Lower leg skin (tissue), 4 donors: ENCODE measurements at places on chromosomes 1 and 21.

DNA sequence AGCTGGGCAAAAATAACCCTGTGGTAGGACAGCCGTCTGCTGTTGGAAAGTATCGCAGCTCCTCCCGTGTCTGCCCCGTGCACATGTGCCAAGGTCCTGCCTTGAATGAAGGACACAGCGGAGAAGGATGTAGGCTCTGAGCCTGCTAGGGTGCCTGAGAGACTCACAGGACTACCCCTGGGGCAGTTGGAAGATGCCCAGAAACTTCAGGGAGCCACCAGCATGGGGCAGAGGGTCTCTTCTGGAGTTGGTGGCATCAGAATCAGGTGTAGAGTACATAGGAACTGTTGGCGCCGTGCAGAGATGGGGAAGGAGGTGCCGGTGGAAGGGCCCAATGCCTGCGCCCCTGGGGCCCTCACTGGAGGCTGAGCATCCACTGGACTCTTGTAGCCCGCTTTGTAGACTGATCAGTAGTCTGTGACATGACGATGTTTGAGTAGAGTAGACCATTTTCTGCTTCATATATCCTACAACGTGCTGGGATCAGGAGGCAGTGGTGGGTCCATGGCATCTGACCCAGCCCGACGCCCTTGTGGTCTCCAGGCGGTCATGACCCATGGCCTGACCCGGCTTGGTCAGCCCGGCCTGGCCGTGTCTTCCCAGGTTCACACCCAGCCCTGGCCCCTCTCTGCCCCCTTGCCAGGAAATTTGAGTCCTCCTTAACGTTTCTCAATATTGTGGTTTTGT lies 5.3 kb upstream of the C1orf174 start:
- no peak for DNase-seq

DNA sequence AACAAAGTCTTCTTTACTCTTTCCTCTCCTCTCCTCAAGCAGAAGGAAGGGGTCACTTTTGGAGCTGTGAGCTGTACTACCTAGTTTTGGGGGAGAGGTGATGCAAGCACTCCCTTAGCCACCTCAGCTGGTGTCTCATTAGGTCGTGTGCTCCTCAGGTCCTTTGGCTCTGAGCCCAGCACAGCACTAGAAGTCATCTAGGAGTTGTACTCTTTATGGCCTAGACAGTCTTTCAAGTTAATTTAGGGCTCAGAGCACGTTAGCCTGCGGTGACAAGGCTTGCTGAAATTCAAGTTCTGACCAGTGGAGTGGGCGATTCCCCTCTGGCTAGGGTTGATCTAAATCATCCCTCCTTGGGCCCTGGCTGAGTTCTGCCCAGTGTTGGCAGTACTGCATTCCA lies 48.0 kb upstream of the WDR26 start:
- no peak for DNase-seq

DNA sequence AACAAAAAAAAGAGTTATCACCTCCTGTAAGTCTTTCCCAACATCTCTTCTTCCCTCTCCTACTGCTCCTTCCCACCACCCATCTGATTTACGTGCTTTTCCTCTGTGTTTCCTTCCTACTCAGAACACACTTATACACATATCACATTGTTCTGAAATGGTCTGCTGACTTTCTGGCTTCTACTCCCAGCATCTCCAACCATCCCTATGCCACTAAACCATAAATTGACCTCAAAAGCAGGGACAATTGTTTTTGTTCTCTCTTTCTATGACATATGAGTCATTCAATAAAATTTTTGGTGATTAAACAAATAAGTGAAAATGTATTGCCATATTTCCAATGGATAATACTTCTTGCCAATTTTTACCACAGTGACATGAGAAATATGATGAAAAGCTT lies 8.2 kb downstream of the GOLPH3L start:
- DNase-seq = no peak

DNA sequence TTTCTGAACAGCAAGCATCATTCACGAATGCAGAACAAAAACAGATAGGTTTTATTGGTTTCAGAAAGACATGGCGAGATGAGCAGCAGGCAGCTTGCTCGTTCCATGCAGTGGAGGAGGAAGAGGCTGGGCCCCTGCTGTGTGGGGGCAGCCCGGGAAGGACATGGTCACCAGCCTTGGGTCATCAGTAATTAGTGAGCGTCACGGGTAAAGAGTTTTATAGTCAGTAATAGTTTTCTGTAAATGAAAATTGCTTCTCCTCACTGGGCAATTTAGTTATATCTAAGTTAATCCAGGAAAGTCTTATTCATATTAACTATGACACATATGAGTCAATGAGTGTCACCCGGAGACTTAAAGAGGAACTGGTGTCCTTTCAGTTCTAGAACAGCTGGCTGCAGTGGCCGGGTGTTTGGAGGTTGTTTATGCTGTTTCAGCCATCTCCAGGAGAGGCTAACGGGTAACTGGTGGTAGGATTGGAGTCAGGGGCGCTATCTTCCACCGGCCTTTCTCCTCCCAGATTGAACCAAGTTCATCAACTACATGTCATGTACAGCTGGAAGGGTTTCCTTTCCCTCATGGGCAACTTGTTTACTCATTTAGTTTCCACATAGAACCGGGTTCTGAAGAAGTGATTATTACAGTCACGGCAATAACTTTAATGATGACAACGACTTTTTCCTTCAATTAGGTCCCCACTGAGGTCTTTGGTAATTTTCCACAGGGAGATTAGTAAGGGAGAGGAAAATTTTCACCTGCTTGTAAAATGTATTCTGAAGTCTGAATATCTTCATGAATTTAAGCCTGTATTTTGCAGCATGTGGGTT lies 34.6 kb upstream of the SLC45A1 start:
- no peak for DNase-seq

GRCh38 chr1:62998845-62999649 lies 215.1 kb downstream of the ATG4C start:
- no peak for DNase-seq

- DNase-seq = no peak
Measured at GRCh38 chr1:14120895-14121294, 420.9 kb downstream of the PRDM2 start.

DNA sequence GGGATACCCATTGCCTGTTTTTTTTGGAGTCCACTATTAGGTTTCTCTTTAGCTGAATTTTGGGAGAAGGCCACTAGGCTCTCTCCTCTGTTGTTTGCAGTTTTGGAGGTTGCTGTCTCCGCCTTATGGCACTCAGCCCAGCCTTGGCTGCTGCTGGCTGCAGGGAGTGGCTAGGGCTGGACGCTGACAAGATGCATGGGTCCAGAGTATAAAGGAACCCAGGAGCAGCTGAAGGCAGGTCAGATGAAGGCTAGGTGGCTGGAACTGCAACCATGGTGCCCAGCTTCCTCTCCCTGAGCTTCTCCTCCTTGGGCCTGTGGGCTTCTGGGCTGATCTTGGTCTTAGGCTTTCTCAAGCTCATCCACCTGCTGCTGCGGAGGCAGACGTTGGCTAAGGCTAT lies at the start of gene CYP4B1:
TSS of gene CYP4B1 (plus strand) at position 237 of the 400 bp plus-strand sequence. CDS start at position 273, 36 bp downstream.
- peak; percentile 81 for DNase-seq

GRCh38 chr1:66282343-66282852 lies 251.6 kb upstream of the SGIP1 start:
- no peak for DNase-seq

DNA sequence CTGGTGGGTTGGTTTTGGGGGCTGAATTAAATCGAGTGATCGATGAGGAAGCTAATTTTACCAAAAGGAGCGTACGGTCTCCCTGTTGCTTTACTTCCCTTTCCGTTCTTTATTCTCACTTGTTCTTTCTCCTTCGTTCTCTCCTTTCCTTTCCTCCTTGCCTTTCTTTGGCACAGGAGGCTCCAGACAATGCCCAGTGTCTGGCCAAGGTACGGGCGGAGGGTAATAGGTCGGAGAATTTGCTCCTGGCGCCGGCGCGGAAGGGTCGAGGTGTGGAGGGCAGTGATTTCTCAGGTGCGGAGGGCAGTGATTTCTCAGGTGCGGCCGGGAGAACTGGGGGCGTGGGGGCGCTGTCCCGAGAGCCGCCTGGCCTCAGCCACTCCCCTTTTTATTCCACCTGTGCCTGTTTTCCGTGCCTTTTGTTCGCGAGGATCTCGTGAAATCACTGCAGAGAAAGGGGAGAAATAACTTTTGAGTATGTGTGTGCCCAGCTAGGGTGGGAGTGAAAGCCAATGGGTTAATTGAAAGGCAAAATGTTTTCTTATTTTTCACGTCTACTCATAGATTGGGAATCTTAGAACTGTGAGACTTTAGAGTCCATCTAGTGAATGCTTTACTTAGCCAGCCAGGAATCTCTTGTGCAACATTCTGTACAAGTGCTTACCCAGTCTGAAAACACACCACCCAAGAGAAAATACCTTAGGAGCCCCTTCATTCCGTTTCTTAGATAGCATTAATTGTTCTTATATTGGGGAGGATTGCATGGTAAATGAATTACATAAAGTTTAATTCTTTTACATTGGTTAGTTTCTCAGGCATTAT lies 1.3 kb downstream of the FNBP1L start:
- no peak for DNase-seq

DNA sequence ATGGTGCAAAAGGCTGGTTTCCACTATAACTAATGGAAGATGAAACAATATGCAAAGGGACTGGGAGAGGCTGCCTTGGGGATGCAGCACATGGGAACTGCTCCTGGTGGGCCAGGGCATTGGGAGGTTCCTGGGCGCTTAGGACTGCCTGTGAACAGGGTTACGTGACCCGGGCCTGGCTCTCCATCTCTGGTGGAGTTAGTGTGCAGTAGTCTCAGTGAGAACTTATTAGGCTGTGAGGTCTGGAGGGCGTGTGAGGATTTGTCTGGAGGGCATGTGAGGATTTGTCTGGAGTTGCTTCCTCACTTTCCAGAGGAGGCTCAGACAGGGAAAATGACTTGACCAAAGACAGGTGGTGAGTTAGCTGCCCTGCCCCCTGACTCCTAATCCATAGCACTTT lies 1.5 kb upstream of the ETV3L start:
- no peak for DNase-seq

DNA sequence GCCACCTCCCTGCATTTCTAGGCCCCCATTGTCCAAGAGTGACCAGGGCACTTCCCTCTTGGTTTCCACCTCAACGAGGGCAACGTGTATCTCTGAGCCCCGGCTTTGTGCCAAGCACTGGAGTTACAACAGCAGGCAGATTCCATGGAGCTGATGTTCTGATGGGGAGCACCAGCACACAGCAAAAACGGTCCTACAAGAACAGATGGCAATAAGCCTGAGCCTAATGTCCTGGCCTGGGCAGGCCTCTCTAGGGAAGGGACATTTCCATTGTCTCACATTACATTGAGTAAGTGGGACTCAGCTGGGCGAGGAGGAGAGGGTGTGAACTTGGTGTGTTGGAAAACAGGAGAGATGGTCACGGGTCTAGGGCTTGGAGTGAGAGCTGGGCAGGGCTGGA lies 27.2 kb upstream of the NPPB start:
- DNase-seq = peak; percentile 34

GRCh38 chr1:179121159-179121938 lies 39.5 kb downstream of the TOR3A start:
- no peak for DNase-seq

GRCh38 chr1:214259353-214259977 lies 21.5 kb upstream of the SMYD2 start:
- no peak for DNase-seq

- no peak for DNase-seq
Measured at GRCh38 chr1:4726620-4727341, 72.4 kb downstream of the AJAP1 start.

DNA sequence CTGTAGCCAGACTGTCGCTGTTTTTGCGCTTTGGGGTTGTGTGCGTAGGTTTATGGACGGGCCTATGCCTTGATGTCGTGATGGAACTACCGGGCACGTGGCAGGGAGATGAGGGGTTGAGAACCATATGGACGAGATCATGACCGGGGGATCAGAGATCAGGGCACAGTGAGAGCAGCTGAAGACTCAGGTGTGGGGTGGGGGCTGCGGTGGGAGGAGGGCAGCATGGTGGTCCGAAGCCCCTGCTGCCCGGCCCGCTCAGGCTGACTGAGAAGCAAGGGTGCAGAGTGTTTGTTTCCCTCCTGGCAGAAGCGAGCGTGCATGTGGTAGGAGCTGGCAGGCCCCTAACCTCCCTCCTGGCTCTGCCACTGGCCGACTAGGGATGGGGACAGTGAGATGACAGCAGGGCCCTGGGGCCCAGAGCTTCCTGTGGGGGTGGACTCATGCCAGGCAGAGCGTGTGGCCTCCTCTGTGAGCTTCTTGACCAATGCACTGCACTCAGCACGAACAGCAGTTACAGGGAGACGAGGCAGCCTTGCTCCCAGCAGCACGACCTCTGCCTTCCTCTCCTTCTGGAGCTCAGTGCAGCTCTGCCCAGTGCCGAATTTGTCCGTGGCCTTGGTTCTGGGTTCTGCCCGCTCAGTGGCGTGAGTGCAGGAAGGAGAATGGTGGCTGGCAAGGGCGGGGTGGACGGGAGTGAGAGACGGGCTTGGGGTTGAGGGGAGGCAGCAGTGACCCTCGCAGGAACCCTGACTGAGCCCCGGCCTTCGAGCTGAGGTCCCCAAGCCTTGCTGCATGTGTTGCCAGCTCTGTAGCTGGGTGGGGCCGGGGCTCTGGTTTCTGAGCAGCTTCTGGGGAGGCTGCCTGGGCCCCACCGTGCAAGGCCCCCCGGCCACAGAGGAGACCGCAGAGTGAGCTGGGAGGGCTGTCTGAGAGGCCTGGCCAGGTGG lies 22.2 kb upstream of the LRRC3 start:
- peak; percentile 80 for DNase-seq

DNA sequence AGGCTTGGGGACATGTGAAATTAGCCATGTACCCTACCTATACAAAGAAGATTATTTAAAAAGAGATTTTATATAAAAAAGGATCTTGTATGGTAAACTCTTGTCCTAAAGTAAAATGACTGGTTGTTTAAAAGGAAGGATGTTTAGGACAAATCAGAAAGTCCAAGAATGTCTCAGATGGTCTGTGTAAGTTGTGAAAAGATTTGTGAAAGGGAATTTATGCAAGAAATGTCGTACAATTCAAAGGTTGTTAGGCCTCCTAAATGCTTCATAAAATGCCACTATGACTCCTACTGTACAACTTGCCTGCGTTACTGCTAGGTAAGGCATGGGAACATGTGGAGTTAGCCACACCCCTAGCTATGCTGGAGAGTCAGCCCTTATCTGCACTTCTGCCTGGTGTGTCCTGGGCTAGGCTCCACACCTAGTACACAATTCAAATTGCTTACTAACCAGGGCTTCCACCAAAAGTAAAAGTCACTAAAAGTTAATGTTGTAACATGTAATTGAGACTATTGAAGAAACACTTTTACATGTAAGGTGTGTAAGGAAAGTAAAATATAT lies 19.7 kb downstream of the PRDX6 start:
- no peak for DNase-seq

- DNase-seq = no peak
Measured at GRCh38 chr1:10986525-10986890, 25.9 kb upstream of the TARDBP start.

GRCh38 chr1:152758636-152759035 lies 811 bp downstream of the KPRP start:
- no peak for DNase-seq

DNA sequence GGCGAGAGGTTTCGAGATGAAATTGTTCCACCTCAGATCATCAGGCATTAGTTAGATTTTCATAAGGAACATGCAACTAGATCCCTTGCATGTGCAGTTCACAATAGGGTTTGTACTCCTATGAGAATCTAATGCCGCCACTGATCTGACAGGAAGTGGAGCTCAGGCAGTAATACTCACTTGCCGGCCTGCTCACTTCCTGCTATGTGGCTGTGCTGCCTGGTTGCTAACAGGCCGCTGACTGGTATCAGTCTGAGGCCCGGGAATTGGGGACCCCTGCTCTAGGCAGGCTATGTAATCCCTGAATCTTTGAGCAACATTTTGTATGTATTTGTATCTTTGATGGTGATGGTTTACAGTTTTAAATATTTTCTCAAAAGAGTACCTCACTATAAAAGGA lies 32.5 kb downstream of the XKR8 start:
- no peak for DNase-seq

GRCh38 chr1:206609229-206609991 lies 2.9 kb downstream of the EIF2D start:
- no peak for DNase-seq
